ENCODE measurements at places on chromosomes 16 and 17.
A peak's percentile ranks its signal among the peaks of the same experiment; 100 is the strongest.

GRCh38 chr16:14489460-14489859, 140.6 kb downstream of the PARN start:
- DNase-seq: no peak

- DNase-seq: no peak
Observed at GRCh38 chr16:87070657-87071056, 246.5 kb downstream of the C16orf95 start.

DNA sequence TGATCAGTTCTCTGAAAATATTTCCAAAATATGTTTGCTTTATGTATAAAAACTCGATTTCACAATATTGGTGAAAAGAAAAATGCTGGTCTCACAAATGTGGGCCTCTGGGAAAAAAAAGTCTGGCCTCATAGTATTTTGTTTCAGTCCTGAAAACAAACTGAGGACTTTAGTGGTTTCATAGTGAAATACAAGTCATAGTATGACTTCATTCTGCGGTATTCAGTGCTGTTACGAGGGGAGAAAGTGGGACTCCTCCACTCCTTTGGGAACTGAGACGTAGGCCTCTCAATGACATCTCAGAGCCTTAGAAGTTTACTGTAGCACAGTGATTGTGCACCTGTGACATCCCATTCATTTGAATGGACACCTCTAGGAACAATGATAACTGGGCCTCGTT, 56.0 kb downstream of the CYB561 start:
- DNase-seq: no peak

GRCh38 chr17:14304773-14305517, 4.1 kb downstream of the HS3ST3B1 start:
- no peak for DNase-seq

DNA sequence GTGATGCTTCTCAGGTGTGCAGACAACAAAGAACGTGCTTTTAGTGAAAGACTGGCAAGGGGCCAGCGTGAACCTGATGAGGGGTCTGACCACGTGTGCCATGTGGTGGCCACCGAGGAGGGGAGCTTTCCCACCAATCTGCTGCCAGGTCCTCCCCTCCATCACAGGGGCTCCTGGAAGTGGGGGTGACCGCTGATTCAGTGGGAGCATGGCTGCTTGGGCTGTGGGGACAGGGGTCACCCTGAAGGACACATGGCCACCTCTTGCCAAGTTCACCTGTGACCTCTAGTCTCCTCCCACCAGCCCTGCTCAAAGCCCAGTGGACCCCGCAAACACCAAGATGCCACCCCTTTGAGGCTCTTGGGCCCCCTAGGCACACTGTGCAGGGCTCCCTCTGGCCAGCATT, 37.9 kb upstream of the MTSS2 start:
- DNase-seq: no peak

DNA sequence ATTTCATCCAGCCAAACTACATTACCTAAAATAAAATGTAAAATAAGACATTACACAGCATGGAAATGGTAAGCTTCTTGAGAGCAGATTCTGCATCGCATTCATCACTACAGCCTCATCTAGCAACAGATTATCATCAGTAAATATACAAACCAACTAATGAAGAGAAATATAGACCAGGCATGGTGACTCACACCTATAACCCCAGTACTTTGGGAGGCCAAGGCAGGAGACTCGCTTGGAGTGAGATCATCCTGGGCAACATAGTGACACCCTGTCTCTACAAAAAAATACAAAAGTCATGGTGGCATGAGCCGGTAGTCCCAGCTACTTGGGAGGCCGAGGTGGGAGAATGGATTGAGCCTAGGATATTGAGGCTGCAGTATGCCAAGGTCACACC, 19.9 kb downstream of the NCBP3 start:
- DNase-seq: no peak

DNA sequence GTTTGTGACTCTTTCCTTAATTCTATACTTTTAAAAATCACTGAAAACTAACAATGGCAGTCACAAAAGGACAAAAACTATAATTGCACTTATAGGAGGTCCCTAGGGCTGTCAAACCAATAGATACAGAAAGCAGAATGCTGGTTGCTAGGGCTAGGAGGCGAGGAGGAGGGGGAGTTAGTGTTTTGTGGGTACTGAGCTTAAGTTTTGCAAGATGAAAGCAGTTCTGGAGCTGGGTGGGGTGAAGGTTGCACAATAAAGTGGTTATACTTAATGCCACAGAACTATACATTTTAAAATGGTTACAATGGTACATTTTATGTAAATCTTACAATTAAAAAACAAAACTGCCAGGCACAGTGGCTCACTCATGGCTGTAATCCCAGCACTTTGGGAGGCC, 27.3 kb downstream of the NUBP1 start:
- DNase-seq: no peak

DNA sequence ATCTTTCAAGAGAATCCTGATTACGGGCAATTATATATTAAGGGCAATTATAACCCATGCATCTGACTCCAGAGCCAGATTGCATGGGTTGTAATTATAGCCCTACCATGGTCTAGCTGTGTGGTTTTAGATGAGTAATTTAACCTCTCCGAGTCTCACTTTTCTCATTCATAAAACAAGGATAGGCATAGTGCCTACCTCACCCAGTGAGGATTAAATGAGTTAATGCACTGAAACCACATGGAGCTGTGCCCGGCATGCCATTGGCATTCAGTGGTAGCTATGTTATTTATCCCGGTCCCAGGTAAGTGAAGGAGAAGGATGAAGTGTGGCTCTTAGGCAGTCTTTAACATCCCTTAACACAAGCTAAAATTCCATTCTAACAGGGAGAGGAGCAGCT, 6.3 kb downstream of the SNX20 start:
- no peak for DNase-seq

DNA sequence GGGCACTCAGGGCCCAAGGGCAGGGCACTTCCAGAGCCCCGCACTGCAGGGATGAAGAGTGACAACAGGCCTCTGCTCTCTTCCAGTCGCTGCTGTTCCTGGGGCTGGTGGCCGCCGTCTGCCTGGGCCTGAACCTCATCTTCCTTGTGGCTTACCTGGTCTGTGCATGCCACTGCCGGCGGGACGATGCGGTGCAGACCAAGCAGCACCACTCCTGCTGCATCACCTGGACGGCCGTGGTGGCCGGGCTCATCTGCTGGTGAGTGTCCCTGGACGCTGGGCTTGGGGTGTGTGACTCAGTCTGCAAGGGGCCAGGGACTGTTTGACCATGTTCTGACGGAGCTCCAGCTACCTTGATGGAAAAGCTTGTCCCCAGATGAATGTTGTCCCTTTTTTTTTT, 9.0 kb downstream of the TTYH2 start:
- DNase-seq: no peak

DNA sequence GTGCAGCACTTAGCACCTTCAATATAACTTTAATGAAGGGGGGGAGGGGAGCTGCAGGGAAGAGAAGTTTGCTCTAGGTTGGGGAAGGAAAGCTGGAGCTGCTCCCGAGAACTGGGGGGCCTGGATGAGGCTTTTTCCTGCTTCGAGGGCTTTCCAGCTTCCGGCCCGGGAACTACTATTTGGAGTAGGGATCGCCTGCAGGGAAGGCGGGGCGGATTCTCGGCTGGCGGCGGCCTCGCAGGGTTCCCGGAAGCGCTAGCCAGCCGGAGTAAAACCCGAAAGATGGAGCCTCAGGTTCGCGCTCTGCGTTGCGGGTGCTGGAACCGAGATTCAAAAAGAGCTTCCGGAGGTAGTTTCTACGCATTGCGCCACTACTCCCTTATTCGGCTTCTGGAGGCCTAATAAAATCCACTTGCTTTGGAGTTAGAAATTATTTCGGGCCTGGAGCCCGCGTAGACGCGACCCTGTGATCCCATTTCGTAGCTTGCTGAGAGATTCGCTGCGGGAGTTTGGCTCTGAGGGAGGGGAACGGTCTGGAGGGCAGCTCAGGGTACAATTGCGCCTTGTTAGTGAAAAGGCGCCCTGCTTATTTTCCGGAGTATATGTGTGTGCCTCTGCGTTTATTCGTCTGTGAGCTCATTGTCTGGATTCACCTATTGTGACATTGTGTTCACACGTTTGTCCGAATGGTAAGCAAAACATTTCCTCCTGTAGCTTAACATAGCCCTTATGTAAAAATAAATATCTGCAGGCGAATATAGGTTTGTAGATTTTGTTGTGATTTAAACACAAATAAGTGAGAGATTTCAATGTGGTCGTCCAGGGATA, 652 bp downstream of the PRAC2 start:
- no peak for DNase-seq

GRCh38 chr16:71882505-71883167, 1.3 kb downstream of the ZNF821 start:
- peak; percentile 65 for DNase-seq

GRCh38 chr17:20967776-20968175, 75.0 kb downstream of the USP22 start:
- DNase-seq: no peak

- no peak for DNase-seq
Observed at GRCh38 chr16:75343941-75344340, 89.4 kb downstream of the CFDP1 start.

DNA sequence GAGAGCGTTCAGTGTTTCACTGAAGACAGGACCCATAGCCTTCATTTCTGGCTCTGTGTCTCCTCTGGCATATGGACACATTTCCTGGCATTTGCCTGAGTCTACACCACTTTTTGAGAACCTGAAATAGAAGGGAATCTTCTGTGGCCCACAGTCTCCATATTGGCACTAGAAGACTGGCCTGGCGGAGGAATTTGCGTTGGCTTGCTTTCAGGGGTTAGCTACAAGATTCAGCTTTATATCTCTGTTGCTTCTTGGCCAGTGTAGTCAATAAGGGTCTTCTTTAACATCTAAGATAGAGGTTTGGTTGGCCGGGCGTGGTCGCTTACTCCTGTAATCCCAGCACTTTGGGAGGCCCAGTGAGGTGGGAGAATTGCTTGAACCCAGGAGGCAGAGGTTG, 12.8 kb upstream of the CLEC18C start:
- DNase-seq: no peak

GRCh38 chr17:81094509-81095382, 59.8 kb downstream of the BAIAP2 start:
- DNase-seq: peak; percentile 83

- DNase-seq: peak; percentile 78
Observed at GRCh38 chr17:80899402-80900268, 92.0 kb upstream of the CHMP6 start.

DNA sequence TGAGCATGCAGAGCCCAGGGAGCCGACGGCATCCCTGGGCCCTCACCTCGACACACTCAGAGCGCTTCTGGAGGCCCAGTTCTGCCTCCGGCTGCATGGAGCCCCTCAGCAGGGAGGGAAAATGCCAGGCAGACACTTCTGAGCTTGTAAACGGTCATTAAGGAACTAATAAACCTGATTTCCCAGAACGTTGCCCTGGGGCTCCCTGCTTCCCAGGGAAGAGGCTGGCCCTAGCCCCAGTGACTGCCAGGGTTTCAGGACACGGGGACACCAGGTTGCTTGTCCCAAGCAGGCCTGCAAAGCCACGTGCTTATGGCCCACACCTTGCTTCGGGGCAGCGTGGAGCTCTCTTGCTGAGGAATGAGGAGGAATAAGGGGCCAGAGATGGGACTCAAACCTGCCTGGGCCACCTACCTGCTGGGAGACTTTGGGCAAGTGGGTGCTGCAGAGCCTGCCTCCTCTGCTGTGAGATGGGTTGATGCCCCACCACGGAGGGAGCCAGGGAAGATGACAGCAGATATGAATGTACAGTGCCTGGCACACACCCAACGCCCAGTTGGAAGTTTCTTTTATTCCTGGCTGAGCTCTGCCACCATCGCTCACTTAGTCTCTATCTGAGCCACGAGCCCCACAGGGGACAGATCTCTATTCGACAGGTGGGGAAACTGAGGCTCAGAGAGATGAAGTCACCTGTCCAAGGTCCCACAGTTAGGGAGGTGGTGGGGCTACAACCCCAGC, 5.4 kb downstream of the RHBDF2 start:
- DNase-seq: no peak

- DNase-seq: no peak
Observed at GRCh38 chr16:15435216-15435864, 952 bp downstream of the BMERB1 start.

DNA sequence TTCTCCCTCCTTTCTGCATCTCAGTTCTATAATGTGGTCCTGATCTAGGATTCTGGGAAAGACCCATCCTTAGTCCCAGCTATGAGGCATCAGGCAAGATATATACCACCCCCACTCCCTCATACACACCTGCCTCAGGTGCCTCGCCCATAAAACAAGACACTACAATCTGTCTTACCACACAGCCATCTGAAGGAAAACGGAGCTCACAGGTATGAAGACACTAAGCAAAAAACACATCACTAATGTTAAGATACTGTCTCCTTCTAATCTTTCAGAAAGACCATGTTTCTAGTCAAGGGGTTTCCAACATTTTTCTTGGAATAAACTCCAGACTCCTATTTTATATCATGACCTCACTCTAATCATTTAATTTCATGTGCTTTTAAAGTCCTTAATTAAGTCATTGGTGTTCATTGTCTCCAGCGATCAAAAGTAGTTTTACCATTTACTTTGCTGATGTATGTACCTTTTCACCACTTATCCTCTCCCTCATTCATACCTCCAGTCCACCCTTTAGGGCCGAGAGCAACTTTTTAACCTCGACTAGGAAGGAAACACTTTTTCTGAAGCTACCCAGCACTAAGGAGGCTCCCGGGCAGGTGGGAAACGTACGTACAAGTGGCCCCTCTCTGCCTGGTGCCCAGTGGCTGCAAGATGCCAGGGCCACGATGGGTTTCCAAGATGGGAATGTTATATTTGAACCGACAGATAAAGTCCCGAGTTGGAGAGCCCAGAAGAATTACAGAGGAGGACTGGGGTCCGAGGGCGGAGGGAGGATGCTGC, 979 bp downstream of the MAP3K14 start:
- DNase-seq: no peak
